ENCODE measurements at places on chromosomes 3 and 15.

- no peak for DNase-seq
Measured at GRCh38 chr3:115108614-115109013, 38.5 kb downstream of the ZBTB20 start.

DNA sequence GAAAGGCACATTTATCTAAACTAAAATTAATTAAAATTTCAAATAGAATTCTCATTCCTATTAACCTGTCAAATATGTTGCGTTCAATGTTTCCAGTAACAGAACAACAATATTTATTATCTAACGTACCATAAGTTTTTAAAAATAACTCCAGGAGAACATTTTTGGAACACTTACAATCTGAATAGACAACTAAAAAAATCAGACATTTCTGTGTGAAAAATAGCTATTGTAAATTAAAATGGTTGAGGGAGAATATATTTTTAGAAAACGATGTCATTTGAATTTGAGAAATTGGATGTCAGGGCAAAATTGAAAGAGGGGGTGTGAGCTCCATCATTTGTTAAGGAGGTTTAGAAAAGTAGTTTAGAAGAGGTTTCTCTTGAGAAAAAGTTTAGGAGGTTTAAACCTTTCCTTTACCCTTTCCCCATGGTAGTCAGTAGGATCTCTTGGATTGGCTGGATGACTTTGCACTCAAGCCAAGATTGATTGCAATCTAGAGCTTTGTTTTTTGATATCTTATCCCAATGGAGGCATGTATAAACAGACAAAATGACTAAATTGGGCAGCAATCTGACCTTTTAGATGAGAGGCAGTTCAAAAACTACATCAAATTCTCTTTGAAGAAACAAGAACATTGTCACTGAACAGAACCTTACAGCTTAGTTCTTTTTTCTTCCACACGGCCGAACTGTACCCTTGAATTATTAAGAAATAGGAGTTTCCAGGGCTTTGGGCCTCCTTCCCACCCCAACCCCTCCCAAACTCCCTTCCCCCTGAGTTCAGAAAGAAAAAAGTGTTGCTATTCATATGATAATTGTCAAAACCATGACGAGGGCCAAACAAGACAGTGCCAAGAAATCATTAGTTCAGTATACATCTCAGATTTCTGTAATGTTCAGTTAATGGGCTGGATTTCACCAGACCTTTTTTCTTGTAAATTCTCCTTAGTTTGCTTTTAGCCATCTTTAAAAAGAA lies 79.7 kb upstream of the CDIN1 start:
- peak; percentile 65 for DNase-seq

DNA sequence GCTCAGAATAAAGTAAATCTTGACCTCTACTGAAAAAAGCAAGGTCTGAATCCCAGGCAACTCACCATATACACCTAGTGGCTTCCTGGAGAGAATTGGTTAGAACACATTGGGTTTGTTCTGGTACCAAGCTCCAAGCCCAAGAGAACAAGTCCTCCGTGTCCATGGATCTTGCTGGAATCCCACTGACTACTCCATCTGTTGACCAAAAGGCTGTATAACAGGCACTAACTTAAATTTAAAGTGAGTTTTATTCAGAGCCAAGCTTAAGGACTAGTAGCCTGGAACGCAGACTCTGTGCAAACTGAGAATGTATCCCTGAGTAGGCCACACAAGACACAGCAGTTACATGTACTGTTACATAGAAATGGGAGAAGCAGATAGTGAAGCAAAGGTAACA lies 342.1 kb upstream of the LRRC3B start:
- DNase-seq, result no peak

DNA sequence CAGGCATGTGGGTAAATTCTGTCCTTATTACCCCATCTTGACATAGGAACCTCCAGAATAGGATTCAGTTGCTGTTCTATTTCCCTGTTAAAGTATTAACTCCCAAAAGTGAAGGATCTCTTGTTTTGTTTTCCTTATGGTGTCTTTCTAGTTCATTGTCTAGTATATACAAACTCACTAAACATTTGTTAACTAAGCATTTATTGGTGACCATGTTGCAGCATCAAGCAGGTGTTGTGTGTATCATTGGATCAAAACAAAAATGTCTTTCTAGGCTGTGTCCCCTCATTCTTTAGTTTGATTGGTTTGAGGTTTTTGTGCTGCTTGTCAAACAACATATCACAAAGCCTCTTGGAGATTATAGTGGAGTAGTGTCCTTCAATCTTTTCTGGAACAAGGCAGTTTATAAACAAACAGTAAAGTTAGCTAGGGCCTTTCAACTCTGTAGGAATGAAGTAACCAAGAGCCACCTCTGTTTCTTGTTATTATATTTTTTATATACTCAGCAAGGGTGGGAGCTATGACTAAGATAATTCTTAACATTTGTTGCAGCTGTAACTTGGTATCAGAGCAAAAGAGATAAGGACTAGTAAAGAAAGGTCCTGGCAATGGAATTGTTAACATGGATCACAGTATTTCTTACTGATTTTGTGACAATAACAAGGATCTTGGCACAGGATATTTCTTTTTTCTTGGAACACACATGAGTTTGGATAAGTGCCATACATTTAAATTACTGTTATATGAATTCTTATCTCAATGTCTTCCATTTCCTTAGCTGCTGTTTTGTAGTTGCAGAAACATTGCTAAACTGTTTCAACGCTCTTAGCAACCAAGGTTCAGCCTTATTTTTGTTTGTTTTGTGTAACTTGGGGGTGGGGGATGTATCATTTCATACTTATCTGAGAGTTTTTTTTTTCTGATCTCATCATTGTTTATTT lies 49.3 kb downstream of the TMOD3 start:
- peak; percentile 83 for DNase-seq

DNA sequence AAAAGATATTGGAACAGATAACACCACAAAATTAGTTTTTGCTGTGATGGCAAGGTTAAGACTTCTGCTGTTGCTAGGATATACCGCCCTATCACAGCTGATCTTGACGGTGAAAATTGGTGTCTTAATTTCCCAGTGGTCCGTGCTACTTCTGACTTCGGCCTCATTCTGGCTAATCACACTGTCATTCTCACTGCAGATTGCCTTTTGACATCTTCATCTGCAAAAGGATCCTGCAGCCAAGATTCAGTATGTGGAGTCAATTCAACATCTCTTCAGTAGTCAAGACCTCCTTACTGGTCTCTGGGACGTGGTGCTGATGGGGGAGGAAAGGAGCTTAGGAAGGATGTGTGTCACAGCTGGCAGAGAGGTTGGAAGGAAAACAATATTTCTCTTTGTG lies 438.6 kb downstream of the WDR72 start:
- no peak for DNase-seq

DNA sequence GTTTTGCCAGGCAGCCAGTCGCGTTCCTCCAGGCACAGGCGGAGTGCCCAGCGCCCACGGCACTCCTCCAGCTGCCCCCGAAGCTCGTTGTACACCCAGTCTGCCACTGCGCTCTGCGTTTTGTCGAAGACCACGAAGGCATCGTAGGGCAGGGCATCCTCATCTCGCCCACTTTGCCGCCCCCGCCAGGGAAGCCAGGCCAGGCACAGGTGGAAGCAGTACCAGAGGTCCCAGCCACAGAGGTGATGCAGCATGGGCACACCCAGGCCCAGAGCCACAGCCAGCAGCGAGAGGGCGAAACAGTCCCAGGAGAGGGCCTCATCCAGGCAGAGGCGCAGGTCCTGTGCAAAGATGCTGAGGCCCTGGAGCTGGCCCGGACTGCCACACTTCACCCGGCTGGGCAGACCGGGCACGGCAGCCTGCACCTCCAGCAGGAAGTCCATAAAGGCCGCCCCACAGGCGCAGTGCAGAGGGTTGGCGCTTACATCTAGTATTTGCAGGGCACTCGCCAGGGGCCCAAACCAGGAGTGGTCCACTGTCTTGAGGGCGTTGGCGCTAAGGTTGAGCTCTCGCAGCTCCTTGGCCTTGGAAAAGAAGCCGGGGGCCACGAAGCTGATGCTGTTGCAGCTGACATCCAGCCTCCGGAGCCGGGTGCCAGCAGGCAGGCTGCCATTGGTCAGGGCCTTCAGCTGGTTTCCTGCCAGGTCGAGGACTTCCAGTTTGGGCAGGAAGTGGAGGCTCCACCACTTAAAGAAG lies 3.7 kb downstream of the TLR9 start:
- no peak for DNase-seq

DNA sequence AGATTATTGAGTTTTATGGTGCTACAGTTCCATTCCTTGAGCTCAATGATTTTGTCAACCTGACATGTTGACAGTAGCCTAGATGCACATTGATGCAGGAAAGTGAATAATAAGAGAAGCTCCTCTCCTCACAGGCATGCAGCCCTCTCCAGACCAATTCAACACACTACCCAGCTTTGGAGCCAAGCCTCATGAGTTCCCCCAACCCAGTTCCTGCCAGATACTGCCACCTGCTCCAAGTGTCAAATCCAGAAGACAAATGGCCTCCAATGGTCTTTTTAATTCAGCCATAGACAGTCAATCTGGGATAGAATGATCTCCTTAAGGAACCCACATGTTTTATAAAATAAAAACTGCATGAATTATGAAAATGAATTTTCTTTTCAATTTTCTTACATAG lies 83.7 kb upstream of the ARHGEF3 start:
- no peak for DNase-seq

All from adipocyte (in vitro differentiated cells).